ENCODE measurements at places on chromosomes 7 and 10.
A peak's percentile ranks its signal among the peaks of the same experiment; 100 is the strongest.

- no peak for DNase-seq
Observed at GRCh38 chr7:55486991-55487390, 85.3 kb downstream of the VOPP1 start.

GRCh38 chr7:70951271-70951962 is 180.5 kb upstream of the GALNT17 start:
- no peak for DNase-seq

GRCh38 chr7:473870-474604 is 45.6 kb downstream of the PDGFA start:
- DNase-seq = no peak

DNA sequence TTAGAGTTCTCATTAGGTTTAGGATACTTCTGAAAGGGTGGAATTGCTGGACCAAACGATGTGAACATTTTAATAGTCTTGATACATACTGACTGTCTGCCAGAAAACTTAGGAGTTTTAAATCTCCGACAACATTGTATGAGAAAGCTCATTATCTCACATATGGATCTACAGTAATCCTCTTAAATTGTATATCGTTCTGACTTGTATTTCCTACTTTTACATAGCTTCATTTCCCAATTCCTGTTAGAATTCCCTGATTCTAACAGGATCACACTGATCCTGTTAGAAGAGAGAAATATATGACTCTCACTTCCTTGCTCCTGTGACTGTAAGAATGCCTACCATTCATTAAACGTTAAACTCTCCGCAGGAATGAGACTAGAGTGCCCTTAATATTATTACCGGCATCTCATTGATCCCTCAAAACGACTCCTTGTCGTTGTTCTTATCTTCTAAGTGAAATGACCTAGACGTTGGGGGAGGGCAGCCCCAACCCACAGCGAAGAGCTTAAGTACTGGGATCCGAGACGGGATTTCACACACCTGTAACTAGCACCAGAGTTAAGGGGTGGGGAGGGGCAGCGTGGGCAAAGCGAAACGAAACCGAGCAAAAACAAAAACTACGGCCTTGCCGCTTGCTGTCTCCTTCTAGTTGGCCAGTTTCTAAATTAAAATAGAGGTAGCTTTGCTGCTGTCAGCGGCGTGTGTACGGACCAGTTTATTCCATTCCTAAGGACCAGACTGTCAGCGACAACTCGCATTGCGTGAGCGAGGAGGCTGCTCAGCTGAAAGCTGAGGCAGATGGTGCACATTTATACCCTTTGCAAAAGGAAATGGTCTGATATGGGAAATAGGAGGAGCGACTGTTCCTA is 678 bp upstream of the TMEM106B start:
- DNase-seq = peak; percentile 60

- DNase-seq = no peak
Observed at GRCh38 chr10:131144196-131144595, 167.3 kb downstream of the TCERG1L start.

- no peak for DNase-seq
Observed at GRCh38 chr10:97063983-97064837, 121.5 kb downstream of the SLIT1 start.

All from Karpas-422 (cell line).